ENCODE measurements at places on chromosomes 12 and 14.

DNA sequence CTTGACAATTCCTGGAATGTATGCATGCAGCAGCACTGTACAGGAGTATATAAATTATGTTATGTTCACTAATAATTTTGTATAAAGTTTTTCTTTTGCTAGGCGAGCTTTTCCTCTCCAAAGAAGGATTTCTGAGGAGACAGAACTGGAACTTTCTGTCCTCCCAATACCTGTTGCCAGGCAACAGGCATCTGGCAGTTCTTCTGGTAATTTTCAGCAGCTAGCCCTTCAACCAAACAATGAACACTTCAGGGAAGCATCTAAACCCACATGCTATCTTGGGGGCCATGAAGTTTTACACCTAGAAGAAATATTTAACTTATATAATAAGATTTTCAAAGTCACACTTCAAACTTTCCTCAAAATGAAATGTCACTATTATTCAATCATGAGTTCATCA, 162.9 kb upstream of the SYT10 start:
- DNase-seq: no peak

- no peak for DNase-seq
Observed at GRCh38 chr14:51209457-51209856, 30.6 kb upstream of the TMX1 start.

GRCh38 chr12:4388662-4389061, 9.2 kb upstream of the FGF23 start:
- DNase-seq: no peak

- no peak for DNase-seq
Observed at GRCh38 chr14:59983048-59983447, 63.1 kb downstream of the LRRC9 start.

GRCh38 chr12:113069149-113069548, 12.6 kb downstream of the DTX1 start:
- DNase-seq: no peak

DNA sequence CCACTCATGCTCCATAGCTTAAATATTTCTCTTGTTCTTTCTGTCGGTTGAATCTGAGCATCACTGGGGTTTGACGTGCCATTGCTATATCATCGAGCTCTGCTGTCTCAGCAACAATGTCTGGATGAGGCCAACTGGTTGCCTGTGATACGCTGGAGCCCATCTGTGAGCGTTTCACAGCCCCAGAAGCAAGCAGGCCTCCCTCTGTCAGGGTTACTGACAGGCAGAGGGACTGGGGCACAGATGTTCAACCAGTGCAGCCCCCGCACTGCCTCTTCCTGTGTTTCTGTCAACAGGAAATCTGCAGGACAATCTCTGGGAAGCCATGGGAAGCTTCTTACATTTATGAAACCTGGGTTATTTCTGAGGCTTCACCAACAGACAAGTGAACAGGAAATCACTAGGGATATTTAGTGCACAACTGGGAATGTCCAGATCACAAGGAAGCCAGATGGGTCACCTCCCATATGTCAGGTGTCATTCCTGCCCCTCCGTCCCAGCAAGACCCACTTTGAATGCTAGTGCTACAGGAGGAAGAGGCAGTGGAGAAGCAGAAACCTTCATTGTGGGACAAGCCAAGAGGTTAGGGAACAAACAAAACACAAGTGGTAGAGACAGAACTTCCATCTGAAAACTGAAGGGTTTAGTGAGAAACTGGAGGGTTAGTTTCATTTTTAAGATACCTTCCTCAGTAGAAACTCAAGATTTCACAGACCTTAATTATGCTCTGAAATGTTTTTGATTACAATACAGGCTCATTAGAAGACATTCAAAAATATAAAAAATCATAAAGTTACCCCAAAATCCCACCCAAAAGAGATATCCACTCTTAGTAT, 24.1 kb downstream of the DMAC2L start:
- no peak for DNase-seq

GRCh38 chr12:98084391-98084790, 431.0 kb upstream of the TMPO start:
- no peak for DNase-seq

DNA sequence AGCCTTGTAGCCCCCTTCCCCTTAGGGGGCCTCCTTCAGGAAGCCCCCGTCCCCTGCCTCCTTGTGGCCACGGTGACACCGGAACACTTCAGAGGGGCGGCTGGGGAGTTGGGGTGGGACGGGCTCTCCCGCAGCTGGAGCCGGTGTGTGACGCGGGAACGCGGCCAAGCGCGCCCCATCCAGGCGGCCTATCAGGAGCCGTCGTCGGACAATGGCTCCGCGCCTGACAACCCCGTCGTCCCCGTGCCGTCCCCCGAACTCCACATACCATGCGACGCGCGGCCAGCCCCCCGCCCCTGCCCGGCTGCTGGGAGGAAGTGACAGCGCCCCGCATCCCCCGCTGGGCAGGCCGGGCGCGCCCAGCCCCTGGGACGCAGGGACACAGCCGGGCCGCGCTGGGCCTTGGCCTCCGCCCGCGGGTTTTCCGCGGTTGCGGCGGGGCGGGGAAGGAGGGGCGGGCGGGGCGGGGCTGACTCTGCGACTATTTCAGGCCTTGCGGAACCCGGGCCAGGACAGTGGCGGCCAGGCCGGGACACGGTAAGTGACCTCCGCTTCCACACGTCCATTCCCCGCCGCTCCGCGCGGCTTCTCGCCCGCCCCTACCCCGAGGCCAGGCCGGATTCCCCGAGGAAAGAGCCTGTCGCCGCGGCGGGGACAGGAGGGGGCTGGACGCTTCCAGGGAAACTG, at the start of gene TNFAIP2:
TNFAIP2 (plus strand) TSS at position 515 of the 687 bp plus-strand sequence. CDS start 2,997 bp downstream, outside the sequence.
- no peak for DNase-seq

DNA sequence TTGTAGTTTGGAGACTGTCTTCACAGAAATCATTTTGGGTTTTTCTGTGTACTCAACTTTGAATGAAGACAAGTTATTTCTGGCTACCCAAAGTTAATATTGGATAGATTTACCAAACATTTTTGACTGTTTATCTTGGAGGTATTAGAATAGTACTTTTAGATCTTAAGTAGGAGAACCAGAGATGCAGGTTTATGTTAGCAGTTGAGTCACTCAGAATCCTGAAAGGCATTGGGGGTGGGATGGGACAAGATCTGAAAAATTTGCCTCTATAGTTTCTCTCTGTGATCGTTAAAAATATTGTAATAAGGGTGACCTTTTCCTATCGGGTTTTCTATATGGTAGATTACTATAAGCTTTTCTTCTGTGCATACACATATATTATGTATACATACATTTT, 112.3 kb downstream of the TTC6 start:
- DNase-seq: no peak

DNA sequence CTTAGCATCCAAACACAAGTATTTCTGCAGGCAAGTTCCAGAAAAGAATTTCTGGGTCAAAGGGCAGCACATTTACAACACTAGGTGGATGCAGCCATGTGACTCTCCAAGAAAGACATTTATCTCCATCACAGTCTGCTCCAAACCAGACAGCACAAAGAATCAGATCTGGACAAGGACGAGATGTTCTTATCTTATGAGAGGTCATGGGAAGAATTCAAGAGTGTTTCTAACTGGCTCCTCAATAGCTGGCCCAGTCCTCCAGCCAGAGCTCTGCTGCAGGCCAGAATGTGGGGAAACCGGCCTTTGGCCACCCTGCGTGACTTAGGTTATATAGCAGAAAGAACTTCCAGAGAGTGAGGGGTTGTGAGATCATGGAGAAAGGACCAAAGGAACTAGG, 17.4 kb downstream of the TMEM119 start:
- no peak for DNase-seq

GRCh38 chr12:75554556-75554880, 43.1 kb upstream of the KRR1 start:
- DNase-seq: no peak

GRCh38 chr14:105861985-105862465, 335.6 kb downstream of the TMEM121 start:
- peak; percentile 73 for DNase-seq

DNA sequence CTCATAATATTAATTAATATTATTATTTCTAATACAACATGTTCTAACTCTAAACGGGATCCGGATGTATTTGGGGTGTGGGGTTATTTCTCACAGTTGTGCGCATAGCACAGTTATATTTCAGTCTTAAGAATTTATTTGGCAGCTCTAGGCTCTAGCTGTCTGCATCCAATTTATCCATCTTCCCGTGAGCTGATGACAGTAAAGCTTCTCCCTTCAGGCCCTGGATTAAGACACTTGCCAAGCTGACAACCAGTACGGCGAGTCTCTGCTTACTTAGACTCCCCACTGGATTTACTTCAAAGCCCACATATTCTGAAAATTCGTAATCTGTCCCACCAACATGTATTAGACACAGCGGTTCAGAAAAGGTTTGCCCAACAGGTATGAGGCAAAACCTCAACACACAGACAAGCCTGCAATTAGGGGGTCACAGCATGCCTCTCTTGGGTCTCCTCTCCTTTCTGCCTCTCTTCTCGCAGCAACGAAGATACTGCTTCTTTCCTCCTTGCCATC, 232.9 kb upstream of the TMTC1 start:
- DNase-seq: no peak

- DNase-seq: peak; percentile 70
Observed at GRCh38 chr14:92677087-92677668, 71.2 kb downstream of the LGMN start.

GRCh38 chr14:36580141-36580855, 2.1 kb downstream of the NKX2-8 start:
- DNase-seq: no peak

GRCh38 chr12:9732921-9733461, at the start of gene CLECL1:
Gene CLECL1 (minus strand): TSS chr12:9733097.
- no peak for DNase-seq

DNA sequence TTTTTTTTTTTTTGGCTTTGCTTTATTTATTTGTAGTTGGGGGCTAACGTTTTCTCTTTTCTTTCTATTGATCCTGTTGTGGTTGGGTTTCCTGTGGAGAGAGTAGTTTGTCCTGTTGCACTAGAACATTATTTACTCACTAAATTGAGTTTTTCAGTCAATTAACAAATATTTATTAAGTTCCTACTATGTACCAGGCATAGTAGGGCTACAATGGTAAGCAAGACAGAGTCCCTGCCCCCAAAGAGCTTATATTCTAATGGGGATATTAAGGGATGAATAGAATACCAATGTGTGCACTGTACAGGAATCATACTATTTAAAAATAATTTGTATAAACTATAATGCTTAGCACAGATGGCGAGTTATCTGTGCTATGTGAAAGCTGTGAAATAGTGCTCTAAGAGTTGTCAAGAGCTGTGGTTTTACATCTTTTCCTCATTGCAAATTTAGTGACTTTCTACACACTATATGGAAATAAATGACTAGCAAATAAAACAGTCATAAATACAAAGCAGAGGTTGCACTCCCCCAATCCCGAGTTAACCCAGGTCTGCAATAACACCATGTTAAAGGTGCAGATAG, 94.9 kb downstream of the GPR135 start:
- DNase-seq: no peak

- DNase-seq: no peak
Observed at GRCh38 chr12:27824126-27824842, 44.2 kb upstream of the MANSC4 start.

Data from activated CD8-positive, alpha-beta T cell treated with anti-CD3 and anti-CD28 coated beads, Interleukin-2, amount 10 ng/mL, durations not matched to agents 7 days and 5 days (primary cell).